ENCODE measurements at places on chromosomes 7 and 10.

GRCh38 chr7:117715784-117716445 is 157.3 kb downstream of the CTTNBP2 start:
- DNase-seq = no peak

DNA sequence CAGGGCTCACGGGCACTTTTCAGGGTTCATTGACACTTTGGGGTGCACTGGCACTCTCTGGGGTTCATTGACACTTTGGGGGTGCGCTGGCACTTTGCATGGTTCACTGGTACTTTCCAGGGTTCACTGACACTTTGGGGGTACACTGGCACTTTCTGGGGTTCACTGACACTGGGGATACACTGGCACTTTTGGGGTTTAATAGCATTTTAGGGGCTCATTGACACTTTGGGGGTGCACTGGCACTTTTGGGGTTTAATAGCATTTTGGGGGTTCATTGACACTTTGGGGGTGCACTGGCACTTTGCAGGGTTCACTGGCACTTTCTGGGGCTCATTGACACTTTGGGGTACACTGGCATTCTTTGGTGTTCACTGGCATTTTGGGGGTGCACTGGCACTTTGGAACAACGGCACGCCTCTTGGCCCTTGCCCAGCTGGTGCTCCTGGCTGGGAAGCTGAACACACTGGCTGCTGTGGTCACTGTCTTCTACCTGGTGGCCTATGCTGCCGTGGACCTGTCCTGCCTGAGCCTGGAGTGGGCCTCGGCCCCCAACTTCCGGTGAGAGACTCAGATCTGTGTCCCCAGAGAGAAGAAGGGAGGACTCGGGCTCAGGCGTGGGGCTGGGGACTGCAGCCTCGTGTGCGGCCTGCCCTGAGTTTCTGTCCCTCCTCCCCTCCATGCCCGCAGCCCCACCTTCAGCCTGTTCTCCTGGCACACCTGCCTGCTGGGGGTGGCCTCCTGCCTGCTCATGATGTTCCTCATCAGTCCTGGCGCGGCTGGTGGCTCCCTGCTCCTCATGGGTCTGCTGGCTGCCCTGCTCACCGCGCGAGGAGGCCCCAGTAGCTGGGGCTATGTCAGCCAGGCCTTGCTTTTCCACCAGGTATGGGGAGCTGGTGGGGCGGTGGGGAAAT is 6.2 kb upstream of the TRIP6 start:
- DNase-seq = no peak

GRCh38 chr10:93287775-93288174 is 194.4 kb downstream of the MYOF start:
- no peak for DNase-seq

GRCh38 chr10:124286621-124287020 is 132.1 kb downstream of the OAT start:
- no peak for DNase-seq

DNA sequence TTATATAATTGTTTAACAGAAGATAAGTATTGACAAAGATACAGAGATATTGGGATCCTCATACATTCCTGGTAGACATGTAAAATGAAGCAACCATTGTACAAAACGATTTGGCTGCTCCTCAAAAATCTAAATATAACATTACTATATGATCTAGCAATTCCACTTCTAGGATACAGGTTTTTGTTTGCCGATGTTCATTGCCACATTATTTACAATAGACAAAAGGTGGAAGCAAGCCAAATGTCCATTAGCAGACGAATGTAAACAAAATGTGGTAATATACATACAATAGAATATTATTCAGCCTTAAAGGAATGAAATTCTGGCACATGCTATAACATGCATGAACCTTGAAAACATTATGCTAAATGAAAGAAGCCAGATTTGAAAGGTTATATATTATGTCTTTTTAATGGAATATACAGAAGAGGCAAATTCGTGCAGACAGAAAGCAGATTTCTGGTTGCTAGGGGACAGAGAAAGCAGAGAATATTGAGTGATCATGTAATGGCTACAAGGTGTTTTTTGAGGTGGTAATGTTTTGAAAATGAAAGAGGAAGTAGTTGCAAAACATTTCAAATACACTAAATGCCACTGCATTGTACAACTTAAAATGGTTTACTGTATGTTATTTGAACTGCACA is 44.9 kb downstream of the POLR1F start:
- DNase-seq = no peak

DNA sequence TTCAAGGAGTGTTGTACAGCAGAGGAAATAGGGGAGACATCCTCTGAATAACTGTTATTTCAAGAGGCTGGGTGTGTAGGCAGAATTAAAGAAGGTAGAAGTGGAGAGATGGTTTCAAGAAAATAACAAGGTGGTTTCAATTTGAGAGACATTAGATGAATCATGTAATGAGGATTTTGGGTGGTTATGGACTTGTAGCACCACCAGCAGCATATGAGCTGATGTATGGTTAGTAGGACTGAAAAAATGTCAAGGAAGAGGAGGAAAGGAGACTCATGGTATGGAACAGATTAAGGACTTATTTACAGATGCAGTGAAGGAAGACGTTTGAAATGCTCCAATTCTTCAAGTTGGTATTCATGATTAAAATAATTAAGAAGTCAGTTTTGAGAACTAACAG is 166.2 kb downstream of the EXOC4 start:
- DNase-seq = no peak

DNA sequence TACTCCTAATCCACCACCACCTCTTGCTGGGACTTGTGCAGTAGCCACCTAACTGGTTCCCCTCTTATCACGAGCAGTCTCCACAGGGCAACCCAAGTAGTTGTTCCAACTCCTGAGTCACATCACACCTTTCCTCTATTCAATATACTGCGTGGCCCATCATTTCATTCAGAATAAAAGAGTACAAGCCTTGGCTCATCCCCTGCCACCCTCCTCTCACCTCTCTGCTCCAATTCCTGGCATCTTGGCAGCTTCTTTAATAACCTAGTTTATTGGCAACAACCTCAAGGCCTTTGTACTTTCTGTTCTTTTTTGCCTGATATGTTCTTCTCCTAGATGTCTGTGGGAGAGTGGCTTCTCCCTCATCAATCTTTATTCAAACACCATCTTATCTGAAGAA is 199.4 kb downstream of the KIAA1217 start:
- no peak for DNase-seq

DNA sequence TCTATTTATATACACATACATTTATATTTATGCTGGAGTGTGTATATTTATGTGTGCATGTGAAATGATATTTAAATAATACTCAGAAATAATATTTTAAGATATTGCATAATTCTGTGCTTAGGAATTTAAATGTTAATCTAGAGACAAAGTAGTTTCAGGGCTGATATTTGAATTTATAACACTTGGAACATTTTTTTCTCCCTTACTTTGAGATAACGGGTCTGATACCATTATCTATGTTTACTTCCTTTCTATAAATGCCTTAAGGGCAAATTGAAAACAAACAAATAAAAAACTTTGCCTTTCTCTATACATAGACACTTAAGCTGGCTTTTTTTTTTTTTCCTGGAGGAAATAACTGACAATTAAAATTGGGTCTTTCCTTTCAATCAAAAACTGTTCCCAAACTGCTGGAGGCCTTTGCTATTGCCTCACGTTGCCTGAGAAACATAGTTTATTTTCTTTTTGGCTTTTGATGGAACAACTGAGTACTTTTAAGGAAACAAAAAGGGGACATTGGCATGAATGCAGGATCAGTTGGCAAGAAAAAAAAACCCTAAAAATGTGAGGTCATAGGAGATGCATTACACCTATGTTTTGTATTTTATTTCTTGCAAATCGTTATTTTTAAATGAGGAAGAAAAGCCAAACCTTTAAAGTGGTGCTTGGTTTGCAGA is 98.7 kb downstream of the ITGA8 start:
- DNase-seq = no peak

- DNase-seq = no peak
These were observed 201.2 kb downstream of the DIP2C start for GRCh38 chr10:488081-488932.

GRCh38 chr7:106129291-106129690 is 17.2 kb upstream of the SYPL1 start:
- no peak for DNase-seq

GRCh38 chr10:101986624-101986971 is 69.4 kb downstream of the ARMH3 start:
- DNase-seq = no peak

DNA sequence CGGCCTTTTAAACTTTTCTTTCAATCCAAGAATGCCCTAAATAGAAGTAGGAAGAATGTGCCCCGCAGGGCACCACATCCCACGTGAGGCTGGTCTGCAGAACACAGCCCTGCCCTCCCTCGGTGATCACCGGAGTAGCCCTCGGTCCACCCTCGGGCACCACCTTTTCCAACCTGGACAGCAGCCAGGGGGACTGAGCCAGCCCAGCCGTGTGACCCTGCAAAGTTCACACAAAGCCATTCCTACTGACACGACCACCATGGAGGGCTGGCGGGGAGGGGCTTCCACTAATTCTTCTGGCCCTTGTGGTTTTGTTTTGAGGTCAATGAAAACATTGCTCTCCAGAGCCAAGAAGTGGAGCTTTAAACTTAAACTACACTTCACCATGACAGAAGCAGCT is 132.2 kb downstream of the TCERG1L start:
- DNase-seq = no peak

DNA sequence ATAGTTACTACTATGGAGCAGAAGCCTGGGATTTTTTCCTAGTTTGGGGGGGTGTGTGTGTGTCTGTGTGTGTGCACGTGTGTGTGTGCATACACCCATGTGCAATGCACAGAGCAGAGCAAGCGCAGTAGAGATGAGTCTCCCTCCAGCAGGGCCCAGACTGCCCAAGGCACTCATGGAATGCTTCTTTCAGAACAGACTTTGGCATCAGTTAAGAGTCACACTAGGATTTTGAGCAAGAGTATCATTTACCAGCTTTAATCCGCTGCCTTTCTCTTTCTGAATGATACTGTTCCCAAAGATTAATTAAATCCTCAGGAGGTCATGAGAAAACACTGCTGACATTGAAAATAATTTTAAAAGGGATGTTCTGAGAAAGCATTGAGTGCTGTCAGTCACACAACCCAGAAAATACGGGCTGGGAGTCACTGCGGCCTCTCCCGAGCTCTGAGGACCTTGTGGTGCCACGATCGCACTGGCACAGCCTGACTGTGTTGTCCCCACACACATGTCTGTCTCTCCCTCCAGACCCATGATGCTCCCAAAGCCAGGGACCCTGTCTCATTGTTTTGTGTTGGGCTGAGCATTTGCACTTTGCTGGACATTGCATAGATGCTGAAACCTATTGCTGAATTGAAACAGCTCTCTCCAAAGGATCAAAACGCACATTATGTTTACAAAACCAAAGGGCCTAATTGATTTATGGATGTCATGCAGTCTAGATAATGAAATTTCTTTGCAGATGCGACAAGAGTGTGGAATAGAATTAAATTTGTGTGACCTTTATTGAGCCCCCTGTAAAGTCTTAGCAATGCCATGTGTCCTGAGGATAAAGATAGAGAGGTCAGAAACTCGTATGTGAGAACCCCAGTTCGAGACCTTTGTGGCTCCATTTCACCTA is 54.7 kb upstream of the FIGNL1 start:
- no peak for DNase-seq

DNA sequence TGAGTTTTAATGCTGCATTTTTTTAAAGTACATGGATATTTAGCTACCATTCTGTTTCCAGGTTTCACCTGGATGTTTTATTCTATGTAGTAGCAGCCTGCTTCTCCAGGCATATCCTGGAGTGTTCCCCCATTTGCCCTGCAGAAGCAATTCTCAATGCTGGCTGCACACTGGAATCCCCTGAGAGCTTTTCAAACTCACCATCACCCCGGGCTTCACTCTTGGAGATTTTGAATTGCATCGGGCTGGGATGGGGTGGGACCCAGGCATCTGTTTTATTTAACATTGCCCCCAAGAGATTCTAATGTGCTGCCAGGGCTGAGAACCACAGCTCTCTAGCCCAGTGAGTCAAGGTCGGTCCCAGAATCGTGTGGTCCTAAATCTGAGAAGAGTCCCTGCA is 113.2 kb upstream of the MACROH2A2 start:
- DNase-seq = no peak

GRCh38 chr7:134755422-134756022 is 23.9 kb upstream of the CALD1 start:
- DNase-seq = no peak

- DNase-seq = no peak
These were observed 3.5 kb upstream of the ACSL5 start for GRCh38 chr10:112370424-112370819.

GRCh38 chr7:74001150-74001494 is 26.9 kb upstream of the ELN start:
- DNase-seq = no peak

GRCh38 chr10:129677377-129677927 is 210.4 kb downstream of the MGMT start:
- no peak for DNase-seq

- DNase-seq = no peak
These were observed 156.8 kb upstream of the FRMD4A start for GRCh38 chr10:14487488-14487883.

- DNase-seq = no peak
These were observed 48.7 kb downstream of the EPC1 start for GRCh38 chr10:32298075-32298812.

- DNase-seq = no peak
These were observed 196.4 kb downstream of the EVX1 start for GRCh38 chr7:27438881-27439589.

- no peak for DNase-seq
These were observed 30.5 kb upstream of the GRID1 start for GRCh38 chr10:86397120-86397519.

Measured in stimulated activated CD4-positive, alpha-beta T cell treated with anti-CD3 and anti-CD28 coated beads, Interleukin-1b, Interleukin-23, amount 100 ng/mL, for 24 hours (primary cell).